ENCODE measurements at places on chromosomes 4 and X. TPM values are rescaled to one million over a fixed set of nuclear protein-coding genes. Genes with fewer than 3 reads are reported as not detected.

DNA sequence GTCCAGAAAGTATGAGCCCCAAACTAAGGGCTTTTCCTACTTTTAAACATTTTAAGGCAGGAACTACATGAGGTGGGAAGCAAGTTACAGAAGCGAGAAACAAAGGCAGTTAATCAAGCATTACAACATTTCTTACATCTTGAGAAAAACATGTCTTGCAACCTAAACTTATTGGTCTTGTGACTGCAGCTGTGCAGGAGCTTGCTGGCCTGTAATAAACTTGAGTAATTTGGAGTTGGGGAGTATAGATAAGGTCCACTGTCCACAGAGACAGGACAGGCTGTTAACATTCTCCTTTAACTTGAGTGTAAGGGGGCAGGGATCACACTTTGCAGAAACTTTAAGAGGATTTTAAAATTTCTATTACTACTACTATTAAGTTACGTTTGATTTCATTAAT is 2.7 kb upstream of the UGT8 start:
- DNase-seq = no peak

DNA sequence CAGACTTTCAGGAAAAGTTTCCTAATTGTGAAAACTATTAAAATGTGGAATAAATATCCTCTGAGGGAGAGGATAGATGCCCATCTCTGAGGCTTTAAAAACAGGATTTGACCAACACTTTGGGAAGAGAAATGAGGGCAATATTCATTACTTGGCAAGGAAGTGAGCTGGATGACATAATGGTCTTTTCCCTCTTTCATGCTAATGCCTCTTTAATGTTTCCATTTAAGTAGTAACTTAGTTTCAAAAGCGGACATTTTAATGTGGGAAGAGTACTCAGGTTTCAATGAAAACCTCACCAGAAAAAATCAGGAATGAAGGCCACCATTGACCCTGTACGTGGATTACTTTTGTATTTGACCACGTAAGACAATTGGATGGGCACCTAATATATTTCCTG is 503.3 kb downstream of the ANKRD50 start:
- DNase-seq = no peak

DNA sequence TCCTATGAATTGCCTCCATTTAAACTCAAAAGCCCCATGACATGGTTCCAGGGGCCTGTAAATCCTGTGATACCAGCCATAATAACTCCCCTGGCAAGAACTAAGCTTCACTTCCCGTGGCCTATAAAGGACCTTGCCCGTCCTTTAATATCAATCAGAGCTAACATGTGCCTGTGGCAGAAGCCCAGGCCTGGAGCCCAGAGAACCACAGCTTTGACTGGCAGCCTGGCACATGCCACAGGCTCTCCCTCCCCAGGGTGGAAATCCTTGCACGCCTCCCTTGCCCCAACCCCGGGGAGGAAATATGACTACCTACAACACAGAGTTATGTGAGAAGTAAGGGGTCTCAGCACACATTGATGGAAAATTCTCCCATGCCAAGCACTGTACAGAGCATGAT is 287.4 kb downstream of the RAB28 start:
- DNase-seq = no peak

DNA sequence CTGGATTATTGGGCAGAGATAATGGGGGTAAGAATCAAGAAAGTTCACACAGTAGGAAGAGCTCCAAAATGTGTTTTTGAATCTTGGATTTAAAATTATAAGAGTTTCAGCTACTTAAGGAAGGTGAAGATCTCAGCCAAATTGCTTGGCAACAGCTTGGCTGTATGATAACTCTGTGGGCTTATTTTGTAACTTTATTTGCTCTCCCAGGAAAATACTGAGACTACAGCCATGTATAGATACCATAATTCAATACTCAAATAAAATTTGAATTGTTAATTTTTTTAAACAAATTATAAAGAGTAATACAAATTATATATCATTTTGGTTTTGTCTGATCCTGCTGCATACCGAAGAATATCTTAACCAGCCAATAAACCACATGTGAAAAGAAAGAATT is 129.5 kb upstream of the INPP4B start:
- DNase-seq = no peak

- peak; percentile 37 for DNase-seq
These were observed 36.9 kb upstream of the GDPD2 start for GRCh38 chrX:70386235-70386634.

DNA sequence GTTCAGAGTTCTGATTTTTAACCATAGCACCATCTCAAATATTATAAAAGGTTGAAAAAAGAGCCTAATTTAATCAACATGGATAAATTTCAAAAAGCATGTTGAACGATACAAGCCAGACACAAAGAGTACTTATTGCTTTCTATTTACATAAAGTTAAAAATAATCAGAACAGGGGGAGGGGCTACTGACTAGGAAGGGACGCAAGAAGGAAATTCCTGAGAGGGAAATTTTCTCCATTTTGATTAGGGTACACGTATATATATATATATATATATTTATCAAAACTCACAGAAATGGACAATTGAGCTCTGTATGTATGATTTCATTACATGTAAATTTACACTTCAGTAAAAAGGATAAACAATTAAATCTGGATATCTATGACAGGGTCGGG is 482 bp upstream of the MBTPS2 start:
- DNase-seq = peak; percentile 14

EVC gene
- total RNA-seq = 16.8 TPM
